Activated T-cell treated with anti-CD3 and anti-CD28 coated beads, Interleukin-2, amount 50 U/mL, for 72 hours (primary cell): ENCODE measurements at places on chromosomes 2 and 18.

DNA sequence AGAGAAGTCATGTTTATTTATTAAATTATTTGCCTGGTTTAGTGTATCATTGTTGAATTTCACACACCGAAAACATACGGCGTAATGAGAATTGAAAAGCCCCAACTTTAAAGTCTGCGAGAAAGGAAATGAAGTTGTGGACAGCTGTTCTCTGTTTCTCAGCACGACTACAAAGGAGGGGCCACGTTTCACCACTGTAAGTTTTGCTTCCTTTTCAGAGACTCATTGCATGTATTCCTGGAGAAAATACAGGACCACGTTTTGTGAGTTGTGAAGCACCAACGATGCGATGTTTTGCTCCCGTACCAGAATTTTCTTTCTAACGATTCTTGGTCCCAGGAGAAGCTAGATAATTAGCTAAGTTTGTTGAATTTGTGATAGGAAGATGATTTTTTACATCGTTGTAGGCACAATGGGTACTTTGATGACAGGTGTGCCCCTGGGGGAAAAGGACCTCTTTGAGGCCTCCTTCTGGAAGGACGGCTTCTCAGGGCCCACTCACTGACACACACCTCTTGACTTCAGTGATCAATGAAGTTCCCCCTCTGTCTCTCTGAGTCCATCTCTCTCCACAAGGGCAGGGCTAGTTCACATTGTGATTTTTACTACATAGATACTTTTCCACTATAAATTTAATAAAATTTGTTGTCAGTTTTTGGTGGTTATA is 23.7 kb upstream of the ACKR3 start:
- peak; percentile 38 for DNase-seq

GRCh38 chr2:136703214-136703613 is 62.1 kb upstream of the THSD7B start:
- no peak for DNase-seq

DNA sequence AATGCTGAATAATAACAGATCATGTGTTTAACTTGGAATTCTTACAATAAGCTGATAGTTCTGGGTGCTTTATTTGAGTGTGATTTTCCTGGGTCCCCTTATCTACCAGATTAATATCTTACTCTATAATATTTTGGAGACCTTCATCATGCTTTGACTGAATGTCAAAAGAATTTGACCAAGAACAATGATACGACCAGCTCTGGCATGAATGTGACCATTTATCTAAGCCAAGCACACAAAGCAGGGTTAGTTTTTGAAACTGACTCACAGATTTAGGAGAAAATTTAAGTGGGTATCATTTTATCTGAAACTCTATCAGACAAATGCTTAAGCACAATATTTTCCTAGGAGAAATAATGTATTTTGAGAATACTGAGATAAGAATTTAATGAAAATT is 677.0 kb downstream of the NYAP2 start:
- DNase-seq, result no peak

DNA sequence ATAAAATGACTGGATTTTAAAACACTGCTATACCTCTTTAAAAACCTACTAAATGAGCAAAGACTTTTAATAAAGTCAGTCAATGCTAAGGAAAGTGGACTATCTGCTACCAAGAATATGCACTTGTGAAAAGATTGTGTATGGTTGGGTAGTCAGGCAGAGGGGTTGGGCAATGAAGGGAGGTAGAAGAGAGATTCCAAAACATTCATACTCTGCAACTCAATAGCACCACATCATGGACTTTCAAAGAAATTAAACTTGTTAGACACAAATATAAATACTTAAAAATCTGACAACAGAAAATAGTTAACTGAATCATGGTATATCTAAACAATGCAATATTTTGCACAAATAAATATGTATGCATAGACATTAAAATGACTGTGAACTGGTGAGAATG is 139.9 kb upstream of the MAPRE2 start:
- no peak for DNase-seq

- no peak for DNase-seq
Measured at GRCh38 chr2:7530001-7530400, 612.8 kb downstream of the RNF144A start.

- no peak for DNase-seq
Measured at GRCh38 chr2:82731824-82732223, 1727.3 kb downstream of the SUCLG1 start.

DNA sequence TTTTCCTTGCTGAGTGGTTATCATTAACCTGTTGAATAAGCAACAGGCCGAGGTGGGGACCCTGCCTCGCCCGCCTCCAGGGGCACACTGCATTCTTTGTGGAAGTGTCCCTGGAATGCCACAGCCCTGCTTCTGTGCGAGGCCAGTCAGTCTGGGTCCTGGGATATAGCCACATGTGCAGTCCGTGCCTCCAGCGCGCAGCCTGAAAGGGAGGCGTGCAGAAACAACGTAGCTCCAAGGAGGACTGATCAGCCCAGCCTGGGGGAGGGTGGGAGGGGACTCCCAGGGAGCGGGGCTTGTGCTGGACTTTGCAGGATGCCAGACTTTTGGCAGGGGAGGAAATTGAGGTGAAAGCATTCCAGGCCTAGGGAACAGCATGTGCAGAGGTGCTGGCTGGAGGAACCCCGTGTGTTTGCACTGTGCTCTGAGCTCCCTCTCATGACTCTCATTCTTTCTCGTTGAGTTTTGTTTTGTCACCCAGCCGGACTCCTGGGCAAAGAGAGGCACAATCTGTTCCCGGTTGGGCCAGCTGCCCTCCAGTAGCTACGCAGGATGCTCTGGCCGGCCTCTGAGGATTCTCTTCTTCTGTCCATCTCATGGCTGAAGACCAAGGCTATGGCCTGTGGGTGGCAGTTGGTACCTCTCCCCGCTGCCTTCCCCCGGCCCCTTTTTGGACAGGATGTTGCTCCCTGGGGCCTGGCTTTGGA is 39.7 kb downstream of the HPCAL1 start:
- no peak for DNase-seq

DNA sequence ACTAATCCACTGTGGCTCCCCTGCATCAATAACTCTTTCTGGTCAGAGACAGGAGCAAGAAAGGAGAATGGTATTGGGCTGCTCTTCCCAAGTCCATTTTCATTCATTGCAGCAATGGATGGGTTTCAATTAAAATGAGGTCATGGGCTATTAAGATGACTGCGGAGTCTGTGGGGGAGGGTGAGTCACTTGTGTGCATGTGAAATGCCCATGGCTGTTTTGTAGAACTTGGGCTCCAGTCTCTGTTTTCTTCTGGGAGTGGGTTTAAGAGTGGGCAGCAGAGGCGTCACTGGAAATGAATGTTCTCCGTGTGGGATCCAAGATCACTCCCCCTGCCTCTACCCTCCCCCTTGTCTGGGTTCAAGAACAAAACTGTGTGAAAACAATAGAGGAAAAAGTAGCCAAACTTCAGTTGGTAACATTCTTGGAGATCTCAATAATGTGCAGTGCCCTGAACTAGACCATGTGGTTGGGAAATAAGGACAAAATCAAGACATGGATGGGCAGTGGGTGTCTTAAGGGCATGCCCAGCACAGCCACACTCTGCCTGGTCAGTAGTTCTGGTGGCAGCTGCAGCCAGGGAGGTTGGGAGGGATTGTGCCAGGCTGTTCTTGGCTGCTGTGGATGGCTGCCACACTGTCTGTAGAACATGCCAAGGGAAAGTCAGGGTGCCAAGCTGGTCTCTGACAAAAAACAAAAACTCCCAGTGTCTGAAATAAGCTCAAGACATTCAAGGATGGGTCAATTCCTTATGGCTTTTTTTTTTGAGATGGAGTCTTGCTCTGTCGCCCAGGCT is 68.2 kb upstream of the CXCR4 start:
- no peak for DNase-seq

DNA sequence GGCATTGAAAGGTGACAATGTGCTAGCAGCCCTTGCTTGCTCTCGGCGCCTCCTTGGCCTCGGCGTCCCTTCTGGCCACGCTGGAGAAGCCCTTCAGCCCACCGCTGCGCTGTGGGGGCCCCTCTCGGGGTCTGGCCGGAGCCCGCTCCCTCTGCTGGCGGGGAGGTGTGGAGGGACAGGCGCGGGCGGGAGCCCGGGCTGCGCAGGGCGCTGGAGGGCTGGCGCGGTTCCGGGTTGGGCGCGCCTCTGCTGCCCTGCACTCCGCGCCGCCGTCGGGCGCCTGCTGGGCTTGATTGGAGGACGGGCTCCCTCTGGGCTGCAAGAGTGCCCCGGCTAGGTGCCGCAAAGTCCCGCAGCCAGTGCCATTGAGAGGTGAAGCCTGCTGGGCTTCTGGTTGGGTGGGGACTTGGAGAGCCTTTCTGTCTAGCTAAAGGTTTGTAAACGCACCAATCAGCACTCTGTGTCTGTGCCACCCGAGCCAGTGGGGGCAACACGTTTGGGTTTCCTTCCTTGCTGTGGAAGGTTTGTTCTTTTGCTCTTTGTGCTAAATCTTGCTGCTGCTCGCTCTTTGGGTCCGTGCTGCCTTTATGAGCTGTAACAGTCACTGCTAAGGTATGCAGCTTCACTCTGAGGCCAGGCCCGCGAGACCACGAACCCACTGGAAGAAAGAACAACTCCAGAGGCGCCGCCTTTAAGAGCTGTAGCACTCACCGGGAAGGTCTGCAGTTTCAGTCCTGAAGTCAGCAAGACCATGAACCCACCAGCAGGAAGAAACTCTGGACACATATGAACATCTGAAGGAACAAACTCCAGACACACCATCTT is 14.8 kb upstream of the IMP4 start:
- DNase-seq, result no peak

- no peak for DNase-seq
Measured at GRCh38 chr2:2271469-2271941, 59.6 kb downstream of the MYT1L start.

DNA sequence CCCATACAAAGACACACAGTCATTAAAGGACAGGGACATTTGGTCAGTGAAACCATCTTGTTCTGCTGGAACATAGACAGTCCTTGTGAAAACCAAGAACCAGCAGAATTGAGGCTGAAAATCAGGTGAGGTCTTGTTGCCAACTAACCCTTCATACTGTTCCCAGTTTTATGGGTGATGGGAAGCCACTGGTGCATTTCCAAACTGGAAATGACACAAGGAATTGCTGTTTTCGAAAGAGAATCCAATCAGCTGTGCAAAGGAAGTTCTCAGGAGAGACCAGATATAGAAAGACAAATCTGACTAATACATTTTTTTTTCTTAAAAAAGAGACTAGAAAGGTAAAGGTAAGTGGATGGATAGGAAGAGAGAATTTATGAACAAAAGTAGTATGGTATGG is 948.2 kb downstream of the TSN start:
- DNase-seq, result no peak

DNA sequence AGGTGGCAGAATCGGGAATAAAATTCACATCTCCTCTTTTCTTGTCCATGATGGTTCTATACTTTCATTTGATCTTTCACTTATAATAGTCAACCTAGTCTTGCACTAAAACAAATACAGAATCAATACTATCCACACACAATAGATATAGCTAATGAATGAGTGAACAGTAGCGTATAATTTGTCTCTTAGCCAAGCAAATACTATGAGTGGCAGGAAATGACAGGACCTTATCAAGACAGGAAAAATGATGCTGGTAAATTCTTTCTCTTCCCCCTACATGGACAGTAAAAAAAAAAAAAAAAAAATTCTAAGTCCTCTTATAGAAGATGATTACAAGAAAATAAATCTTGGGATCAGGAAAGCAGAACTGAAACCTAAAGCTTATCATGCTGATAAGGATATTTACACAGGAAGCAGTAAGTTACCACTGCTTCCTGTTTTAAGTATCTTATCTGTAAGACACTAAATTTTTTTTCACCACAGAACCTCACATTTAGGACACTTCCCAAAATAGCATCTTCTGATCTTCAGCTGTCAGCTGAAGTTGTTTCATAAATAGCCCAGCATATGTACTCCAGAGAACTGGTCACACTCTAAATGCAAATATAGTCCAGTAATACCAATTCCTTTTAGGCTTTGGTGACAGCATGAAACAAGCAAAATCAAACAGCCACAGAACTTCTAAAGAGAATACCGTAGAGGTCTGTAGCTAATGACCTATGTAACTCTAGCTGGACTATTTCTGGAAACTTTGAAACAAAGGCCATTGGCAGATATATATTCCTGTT is 27.0 kb downstream of the IRS1 start:
- no peak for DNase-seq

GRCh38 chr2:11750422-11750821 is 4.0 kb downstream of the LPIN1 start:
- DNase-seq, result peak; percentile 57

DNA sequence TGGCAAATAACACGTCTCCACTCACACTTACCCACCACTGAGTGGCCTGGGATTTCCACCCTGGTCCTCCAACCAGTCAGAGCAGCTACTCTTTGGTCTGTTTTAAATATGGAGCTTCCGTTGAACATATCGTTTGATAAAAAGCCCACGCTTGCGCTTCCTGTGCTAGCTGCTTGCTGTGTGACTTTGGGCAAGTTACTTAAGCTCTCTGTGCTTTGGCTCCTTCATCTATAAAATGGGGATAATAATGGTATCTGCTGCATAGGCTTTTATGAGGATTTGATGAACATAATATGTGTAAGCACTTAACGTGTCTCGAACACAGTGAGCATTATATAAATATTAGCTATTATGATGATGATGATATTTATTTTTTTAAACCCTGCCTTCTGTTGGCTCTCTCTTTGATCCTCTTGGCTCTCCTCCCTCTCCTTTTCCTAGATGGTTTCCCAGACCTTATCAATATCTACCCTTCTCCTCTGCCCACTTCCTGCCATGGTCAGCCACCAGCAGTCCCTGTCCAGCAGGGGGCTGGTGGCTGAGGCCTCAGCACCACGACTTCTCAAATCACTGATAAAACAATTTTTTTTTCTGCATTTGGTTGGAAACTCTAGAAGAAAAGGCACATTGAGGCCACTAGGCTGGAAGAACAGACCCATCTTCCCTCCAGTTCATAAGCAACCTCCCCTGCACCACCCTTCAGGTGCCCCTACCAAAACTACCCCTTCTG is 191.9 kb downstream of the LOXHD1 start:
- DNase-seq, result no peak

- DNase-seq, result no peak
Measured at GRCh38 chr18:23710068-23710527, 20.8 kb downstream of the LAMA3 start.

DNA sequence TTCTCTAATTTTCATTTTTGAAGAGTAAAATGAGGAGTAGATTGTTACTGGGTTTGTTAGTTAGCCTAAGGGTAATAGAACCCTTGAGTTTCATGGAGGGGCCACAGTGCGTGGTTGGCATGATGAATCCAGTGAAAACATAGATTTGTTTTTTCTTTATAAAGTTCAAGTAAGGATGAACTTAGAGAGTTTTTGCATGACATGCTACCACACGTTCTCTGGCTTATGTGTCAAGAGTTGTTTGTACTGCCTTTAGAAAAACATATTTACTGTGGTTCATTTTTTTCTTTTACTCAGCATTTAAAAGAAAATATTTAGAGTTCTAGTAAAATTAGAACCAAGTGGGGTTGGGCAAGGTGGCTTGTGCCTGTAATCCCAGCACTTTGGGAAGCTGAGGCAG is 21.8 kb downstream of the RBM44 start:
- no peak for DNase-seq

- DNase-seq, result no peak
Measured at GRCh38 chr18:59686260-59686659, 11.0 kb downstream of the CCBE1 start.

DNA sequence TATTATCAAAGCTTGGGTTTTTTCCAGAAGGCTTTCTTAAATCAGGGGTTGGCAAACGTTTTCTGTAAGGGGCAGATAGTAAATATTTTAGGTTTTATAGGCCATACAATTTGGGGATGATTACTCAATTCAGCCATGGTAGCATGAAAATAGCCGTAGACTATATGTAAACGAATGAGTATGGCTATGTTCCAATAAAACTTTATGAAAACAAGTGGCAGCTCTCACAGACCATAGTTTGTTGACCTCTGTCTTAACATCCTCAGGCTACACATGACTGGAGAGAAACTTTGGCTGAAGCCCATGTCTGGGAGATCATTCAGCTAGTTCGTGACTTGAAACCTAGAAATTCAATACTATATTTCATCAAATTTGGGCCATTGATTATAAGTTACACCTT is 30.2 kb downstream of the UGP2 start:
- DNase-seq, result no peak
